ENCODE measurements at places on chromosomes 16 and 17.

DNA sequence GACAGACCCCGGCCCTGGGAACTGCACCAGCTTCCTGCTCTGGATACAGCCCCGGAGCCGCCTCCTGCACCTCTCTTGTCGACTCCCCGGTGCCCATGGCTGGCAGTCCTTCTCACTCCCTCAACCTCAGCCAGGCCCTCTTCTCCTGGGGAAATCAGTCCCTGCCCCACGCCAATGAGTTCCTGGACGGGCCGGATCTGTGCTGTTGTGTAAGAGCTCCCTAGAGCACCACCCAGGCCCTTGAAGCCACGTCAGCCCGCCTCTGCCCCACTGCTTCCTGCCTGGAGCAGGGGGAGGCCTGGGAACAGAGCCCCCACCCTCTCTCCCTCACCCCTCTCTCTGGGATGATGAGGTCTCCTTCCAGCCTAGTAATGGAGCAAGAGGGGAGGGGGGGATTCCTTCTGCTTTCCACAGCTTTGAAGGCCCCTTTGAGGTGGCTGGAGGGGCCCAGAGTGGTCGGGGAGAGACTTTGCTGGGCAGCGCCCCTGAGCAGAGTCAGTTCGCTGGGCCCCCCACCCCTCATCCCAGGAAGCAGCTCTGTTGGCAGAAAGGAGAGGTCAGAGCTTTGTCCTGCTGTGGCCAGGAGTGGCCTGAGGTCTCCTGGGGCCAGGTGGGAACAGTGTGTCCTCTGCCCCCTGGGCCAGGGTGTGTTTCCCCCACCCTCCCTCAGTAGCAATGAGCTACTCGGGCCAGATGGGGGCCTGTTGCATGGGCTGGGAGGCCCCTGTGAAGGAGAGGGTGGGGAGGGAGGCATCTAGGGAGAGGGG lies 3.8 kb downstream of the PRR29 start:
- no peak for DNase-seq

GRCh38 chr17:4706121-4706520 lies 2.2 kb upstream of the PELP1 start:
- no peak for DNase-seq

DNA sequence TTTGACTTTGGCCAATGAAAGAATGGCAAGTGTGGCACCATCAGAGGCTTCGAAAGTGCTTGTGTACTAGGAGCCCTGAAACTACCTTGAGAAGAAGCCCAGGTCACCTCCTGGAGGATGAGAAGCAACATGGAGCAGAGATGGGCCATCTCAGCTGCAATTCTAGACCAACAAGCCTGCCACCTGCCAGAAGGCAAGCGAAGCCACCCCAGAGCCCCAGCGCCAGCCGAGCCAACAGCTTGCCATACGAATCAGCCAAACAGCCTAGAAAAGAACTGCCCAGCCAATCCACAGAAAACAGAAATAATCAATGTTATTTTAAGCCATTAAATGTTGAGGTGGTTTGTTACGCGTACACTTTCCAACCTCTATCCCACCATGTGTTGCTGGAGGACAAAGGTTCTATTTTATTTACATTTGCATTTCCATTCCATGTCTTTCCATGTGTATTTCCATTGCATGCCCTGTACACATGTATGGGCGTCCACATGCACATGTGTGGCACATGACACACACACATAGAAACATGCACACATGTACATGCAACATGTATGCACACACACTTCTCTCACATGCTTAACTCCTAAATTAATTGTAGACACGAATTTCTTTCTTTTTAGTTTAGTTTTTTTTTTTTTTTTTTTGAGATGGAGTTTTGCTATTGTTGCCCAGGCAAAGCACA lies 144.3 kb upstream of the TNRC6C start:
- DNase-seq = no peak

DNA sequence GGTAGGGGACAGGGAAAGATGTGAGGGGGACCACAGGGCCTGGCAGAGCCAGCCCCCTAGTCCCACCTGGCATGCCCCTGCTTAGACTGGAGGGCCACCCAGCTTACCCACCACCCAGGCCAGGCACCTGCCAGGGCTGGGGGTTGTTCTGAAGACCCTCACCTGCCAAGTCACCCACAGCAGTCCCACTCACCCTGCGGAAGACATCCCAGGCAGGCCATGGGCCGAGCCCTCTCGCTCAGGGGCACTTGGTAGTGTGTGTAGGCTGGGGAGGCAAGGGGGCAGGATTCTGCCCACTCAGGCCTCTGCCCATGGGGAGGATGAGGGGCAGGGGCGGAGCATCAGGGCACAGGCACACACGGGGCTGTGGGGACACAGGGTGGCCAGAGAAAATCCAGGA lies 4.0 kb downstream of the PLCD3 start:
- no peak for DNase-seq

GRCh38 chr17:4072487-4073157 lies 70.2 kb downstream of the ZZEF1 start:
- DNase-seq = no peak

- DNase-seq = no peak
Observed at GRCh38 chr17:38341035-38341721, 2.6 kb downstream of the GPR179 start.

DNA sequence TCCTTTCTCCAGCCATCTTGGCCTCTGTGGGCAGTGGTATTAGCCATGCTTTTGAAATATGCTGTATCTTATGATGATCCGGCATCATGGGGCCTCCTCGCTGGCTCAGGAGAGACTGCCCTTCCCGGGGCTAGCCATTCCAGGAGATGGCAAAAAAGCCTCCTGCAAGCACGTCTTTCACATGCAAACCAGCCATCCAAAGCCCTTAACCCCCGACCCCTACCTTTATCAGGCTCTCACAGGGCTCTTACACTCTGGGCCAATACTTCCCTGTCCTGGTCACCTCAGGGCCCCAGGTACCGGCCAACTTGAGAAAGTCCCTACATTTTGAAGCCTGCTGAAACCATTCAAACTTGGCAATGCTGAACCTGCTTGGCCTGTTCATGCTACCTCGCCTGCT lies 36.4 kb downstream of the MYH13 start:
- DNase-seq = no peak

- DNase-seq = no peak
Observed at GRCh38 chr17:29474297-29474696, 84.1 kb downstream of the TAOK1 start.

DNA sequence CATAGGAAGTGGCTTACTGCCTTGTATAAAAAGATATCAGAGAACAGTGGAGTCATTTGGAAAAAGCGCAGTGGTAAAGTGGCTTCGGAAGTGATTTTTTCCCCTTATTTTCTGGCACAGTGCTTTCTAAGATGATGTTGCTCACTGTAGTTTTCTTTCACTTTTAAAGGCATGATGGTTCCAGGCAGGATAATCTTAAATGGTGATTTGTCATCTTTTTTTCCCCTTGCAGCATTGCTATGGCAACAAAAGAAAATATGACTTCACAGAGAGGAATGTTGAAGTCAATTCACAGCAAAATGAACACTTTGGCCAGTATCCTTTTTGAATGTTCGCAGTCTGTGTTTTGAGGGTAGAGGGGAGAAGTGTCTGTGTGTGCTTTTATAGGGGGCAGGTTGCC lies 42.5 kb downstream of the GOSR1 start:
- DNase-seq = no peak

Data from OCI-M1 (cell line).